ENCODE measurements at places on chromosomes 3 and 15.
A peak's percentile ranks its signal among the peaks of the same experiment; 100 is the strongest.

- DNase-seq, result no peak
These were observed 194.2 kb downstream of the ATP10A start for GRCh38 chr15:25668901-25669300.

GRCh38 chr3:127628788-127629466 is at the start of gene PODXL2:
PODXL2 (plus strand) TSS chr3:127629185; CDS start chr3:127629220, 35 bp downstream.
- peak; percentile 51 for DNase-seq

DNA sequence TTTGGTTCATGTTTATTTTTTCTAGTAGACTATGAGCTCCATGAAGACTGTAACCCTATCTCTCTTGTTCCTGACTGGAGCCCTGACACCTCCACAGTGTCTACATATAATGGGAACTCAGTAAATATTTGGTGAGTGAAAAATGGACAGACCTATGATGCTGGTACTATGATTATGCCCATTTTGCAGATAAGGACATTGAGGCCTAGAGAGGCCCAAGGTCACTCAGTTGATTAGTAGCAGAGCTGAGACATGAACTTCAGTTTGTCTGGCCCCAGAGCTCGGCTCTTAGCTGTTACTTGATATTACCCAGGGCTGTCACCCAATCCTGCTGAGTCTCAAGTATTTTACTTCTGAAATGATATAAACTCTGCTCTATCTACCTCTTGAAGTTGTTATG is 5.5 kb downstream of the EFCAB12 start:
- no peak for DNase-seq

DNA sequence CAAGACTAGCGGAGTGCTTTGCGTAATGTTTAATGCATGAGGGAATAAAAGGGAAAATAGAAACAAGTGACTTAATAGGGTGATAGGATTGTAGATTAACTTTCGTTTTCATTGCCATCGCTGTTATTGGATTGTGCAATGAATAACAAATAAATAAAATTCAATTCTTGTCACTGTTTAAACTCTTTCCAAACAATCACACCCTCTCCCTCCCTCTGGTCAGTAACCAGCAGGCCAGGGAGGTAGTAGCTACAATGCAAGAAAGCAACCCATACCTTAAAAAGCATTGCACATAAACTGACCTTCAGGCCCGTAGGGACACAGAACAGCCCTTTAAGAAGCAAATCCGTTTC is 705 bp upstream of the TFRC start:
- DNase-seq, result no peak

DNA sequence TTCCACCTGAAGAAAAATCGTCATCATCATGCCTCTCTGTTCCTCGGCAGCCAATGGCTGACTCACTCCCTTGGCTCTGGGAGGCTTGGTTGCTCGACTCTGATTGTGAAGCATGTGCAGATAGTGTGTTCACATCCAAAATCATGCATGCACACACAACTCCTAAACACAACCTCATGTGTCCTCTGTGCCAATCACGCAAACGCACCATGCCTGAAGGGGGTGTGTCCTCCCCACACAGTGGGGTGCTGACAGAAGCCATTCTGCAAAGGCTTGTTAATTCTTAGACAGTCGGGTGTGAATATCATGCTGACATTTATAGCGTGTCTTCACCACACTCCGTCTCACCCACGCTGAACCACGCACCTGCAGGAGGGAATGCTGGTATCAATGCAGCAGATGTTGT is 11.4 kb upstream of the CCDC174 start:
- DNase-seq, result no peak

DNA sequence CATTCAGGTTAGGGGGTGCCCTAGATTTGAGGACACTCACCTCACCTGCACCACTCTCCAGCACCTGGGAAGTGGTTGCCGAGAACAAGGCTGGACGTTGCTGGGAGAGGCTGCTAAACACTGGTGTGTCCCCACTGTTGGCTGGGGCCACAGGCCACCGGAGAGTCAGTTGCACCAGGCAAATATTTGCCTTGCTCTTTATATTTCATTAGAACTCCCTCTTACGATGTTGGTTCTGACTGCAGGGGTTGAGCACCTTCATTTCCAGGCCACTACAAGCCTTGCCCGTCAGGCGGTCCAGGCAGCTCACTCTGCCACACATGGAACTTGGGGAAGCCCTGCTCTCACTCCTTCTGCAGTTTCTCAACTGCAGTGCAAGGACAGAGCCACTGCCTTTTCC is 30.7 kb downstream of the HCN4 start:
- no peak for DNase-seq

DNA sequence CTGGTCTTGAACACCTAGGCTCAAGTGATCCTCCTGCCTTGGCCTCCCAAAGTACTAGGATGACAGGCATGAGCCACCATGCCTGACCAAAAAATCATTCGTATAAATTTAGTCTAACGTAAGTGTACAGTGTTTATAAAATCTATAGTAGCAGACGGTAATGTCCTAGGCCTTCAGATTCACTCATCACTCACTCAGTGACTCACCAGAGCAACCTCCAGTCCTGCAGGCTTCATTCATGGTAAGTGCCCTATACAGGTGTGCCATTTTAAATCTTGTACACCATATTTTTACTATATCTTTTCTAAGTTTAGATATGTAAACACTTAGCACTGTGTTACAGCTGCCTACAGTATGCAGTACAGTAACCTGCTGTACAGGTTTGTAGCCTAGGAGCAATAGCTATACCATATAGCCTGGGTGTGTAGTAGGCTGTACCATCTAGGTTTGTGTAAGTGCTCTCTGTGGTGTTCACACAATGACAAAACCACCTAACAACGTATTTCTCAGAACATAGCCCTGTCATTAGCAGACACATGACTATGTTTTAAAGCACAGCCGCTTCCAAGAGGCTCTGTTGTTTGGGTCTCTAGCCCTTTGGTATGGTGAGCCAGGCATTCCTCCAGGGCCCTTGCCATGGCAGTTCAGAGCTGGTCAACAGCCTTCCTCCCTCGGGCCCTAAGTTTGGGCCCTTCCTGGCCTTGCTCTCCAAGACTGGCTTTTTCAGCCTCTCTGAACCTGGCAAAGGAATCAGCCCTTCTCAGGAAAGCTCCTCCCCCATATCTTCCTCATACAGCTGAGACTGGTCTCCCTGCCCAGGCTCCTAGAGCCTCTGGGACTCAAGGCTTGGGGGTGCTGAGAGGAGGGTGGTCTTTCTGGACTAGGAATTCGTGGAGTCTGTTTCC is 1.9 kb upstream of the CCDC9B start:
- DNase-seq, result no peak

DNA sequence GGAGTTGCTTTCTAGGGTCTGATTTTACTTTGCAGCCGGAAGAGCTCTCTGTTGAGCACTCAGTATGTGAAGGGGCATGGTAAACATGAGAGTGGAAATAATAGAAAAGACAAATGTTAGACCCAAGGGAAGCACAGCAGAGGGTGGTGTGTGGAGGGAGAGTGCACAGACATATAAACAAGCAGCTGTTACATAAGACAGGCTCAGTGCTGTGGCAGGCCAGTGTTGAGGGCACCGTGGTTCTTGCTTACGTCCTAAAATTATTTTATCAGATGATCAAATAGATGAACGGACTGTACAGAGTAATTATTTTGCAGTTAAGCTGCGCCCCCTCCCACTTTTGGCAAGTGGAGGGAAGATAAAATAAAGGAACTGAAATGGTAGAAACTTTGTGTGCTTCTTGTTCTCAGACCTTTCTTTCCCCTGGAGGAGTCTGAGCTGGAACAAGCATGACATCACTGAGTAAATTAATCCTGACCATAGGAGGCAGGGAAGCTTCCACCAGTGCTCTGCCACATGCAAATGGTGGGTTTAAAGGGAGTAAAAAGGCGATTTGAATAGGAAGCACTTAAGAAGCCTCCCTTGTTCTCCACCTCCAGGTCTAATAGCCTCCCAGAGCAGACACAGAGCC is 205.6 kb downstream of the IL20RB start:
- no peak for DNase-seq

- no peak for DNase-seq
These were observed 464.3 kb upstream of the AGTR1 start for GRCh38 chr3:148233403-148233802.

- no peak for DNase-seq
These were observed 67.4 kb downstream of the CBLB start for GRCh38 chr3:105801397-105801796.

DNA sequence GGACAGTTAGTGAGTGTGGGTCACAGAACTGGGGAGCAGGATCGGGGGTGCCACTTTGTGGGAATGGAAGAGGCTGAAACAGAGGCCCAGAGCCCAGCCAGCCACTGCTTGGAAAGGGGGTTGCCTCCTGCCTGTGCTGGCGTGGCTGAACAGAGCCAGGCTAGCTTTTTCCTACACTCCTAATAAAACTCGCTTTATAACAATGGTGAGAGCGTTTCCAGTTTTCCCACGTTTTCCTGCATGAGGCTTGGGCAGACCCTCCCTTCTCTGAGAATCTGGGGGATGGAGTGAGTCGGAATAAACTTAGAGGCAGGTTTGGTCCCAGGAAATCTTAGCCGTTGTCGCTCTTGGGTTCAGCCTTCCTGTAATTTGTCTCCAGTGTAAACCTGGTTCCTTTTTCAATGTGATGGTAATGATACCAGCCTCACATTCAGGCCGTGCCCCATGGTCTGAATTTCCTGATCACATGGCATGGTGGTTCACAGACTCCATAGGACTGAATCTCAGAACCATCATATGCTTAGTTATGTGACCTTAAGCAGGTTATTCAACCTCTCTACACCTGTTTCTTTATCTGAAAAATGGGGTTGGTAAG is 6.5 kb upstream of the FGD5 start:
- no peak for DNase-seq

GRCh38 chr15:90337256-90337655 is 14.8 kb upstream of the ZNF774 start:
- DNase-seq, result no peak

DNA sequence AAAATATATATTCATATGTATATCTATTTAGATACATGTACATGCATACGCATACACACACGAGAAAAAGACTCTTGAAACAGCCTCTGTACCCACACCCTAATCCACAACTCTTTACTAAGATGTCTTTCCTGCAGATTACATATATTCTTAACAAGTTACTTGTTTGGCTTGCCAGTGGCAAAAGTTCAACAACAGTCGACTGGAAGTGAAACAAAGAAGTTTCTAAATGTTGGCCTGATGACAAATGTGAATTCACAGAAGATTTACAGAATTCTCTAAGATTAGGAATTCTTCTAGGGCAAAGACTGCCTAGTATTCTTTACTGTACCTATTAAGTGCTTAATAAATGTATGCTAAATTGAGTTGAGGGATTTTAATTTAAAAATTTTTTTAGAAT is 116.8 kb downstream of the CDIN1 start:
- DNase-seq, result no peak

DNA sequence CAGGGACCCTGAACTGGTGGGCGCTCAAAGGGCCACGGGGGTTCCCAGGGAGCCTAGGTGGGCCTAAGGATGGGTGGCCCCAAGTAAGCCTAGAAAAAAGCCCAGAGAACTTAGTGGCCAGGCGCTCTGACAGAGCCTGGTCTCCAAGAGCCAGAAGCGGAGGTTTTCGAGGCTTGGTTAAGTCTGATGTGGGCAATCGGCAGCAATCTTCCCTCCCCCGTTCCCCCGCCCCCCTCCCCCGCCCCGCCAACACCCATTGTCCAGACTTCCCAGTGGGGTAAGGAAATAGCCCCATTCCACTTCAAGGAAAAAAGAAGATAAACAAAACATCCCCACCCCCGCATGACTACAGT is 6.7 kb downstream of the EOMES start:
- DNase-seq, result no peak

- DNase-seq, result no peak
These were observed 52.4 kb downstream of the GASK1A start for GRCh38 chr3:43031485-43031884.

GRCh38 chr15:74863239-74864056 is 9.7 kb downstream of the SCAMP2 start:
- DNase-seq, result no peak

DNA sequence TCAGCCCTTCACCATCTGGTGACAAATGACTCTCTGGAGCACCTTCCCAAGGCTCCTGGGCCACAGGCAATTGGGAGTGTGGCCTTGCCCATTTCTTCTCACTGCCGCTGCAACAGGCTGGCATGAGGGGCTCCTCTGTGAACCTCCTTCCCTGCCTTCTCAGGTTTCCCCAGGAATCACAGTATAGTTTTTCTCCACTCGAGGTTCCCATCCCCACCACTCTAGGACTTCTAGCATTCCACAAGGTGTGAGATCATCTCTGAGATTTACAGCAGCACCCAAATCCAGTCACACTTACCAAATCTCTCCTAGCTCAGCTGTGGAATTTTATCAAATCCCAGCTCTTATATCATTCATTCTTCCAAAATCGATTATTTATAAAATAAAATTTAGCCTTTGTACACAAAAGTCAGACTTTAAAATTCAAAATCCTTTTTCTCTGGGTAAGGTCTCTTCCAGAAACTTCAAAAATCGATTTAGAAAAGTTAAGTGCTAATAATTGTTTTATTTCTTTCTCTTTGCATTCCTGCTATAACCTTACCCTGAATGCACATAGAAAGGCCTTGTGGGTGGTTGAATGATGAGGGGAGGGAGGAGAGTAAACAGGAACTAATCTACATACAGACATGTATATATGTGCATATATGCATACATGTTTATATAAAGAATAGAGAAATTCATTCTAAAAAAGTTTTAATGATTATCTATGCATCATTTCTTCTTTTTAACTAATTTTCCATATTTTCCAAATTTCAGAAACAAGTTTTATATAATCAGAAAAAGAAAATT is 18.9 kb upstream of the ATP13A4 start:
- no peak for DNase-seq

DNA sequence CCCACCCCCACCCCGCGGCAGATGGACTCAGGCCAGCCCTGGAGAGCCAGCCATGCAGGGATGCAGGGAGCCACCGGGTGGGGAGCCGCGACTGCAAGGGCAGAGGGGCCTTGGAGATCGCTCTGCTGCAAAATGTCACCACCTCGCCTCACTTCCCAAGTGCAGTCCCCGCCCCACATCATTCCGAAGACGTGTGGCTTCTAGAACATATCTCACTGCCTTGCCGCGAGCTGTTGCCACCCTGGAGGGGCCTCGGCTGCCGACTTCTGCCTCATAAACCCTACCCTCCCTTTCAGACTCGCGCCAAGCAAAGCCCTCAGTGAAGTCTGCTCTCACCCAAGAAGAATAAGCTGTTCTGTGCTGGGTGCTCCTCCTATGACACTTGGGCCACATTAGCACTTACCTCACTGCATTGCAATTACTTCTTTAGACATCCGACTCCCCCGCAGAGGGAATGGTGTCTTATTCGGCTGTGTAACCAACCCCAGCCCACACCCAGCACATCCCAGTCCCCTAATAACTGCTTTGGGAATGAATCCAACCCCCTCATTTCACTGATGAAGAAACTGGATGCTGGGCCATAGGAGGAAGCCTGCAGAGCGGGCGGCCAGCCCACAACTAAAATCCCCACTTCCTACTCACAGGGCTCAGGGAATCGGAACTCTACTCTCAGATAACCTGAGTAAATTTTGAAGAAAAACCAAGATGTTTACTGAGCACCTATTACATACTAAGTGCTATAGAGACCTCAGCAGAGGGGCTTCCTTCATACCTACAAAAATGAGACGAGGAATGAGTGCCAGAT is 8.6 kb downstream of the TLE3 start:
- DNase-seq, result no peak

DNA sequence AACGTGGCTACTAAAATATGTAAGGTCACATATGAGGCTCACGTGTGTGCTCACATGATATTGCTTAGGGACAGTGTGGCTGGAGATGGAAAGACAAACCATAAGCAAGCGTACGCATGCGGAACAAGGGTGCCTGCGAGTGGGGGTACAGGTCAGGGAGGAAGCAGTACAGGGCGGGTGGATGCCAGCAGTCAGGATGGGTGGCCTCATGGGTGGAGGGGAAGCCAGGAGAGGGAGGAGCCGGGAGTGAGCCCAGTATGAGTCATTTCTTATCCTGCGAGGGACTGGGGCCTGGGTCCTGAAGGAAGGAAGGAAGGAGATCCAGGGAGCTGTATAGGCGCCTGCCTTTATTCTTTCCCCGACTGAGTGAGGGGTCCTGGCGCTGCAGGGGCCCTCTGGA is 42.0 kb upstream of the CGNL1 start:
- DNase-seq, result no peak

Measured in stimulated activated CD4-positive, alpha-beta T cell treated with anti-CD3 and anti-CD28 coated beads, Interleukin-4, amount 100 ng/mL, for 1 hour (primary cell).